Cerebellar nuclear complex (tissue), 1 donor: ENCODE measurements at places on chromosomes 6 and 20.

DNA sequence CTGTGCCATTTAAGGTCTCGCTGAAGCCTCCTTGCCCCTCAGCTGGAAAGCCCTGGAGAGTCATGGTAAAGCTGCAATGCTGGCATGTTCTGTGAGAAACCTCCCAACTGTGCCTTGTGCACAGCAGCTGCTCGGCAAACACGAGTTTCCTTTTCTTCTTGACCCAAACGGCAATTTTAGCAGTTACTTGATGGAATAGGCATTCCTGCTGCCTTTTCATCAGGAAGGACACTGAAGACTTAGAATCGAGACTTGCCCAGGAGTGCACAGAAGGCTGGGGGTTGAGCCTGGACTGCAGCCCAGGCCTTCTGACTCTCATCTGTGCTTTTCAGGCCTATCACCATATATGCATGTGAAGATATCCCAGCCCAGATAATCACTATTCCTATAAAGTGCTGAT, 28.7 kb upstream of the CLDN20 start:
- DNase-seq, result no peak

DNA sequence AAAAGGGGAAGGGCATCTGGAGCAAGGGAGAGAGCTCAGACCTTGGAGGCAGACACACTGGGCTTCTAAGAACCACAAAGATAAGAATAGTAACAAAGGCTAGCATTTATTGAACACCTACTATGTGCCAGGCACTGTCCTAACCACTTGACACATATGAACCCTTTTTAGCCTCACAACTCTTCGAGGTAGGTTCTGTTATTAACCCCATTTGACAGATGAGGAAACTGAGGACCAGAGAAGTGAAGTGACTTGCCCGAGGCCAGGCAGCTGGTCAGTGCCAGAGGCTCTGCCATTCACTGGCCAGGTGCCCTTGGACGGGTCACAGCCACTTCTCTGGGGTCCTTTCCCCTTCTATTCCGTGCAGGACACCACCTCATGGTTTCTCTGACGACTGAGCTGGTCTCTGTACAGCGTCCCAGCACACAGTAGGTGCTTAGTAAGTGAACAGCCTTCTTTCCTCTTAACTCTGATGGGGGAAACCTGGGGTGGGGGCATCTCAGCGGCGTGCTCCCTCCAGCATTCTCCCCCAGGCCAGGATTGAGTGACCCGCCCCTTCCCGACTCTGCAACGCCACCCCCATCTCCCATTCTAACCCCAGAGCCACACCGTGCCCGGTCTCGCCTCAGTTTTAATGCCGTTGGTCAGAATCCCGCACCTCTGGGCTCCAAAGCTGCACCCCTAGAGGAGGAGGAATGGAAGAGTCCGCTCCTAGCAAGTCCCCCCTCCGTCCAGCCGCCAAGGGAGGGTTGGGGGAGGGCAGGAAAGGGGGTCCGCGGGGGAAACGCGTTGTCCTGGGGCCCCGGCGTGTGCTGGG, 55.7 kb downstream of the CD40 start:
- no peak for DNase-seq

DNA sequence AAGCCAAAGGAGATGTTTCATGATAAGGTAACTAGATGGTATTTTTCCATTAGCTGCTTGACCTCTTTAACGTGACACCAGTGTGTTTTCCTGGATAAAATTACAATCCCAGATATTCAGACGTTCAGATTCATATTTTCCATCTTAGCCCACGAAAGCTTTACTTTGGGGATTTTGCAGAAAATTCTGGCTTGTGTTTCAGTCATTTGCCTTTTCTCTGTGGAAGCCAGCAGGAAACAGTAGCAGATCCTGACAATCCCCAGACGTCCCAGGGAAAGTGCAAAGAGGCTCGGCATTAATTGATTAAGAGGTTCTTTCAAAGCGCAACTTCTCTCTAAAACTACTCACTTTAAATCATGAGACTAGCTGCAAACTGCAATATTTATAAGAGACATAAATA, 243.6 kb downstream of the UST start:
- no peak for DNase-seq

DNA sequence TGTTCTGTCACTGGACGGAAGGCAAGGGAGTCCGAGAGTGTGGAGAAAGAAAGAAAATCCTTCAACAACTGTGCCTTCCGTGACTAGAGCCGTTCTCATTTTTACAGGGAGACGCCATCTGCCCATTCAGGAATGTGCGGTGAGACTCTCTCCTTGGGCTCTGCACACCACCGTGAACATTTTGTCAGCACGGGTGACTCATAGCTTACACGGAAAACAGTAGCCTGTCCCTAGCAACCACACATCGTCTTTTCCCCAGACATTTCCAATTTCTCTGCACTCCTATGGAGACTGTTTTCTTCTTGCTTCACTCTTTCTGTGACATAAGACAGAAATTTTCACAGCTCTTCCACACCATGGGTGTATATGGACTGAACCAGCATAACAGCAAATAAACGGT, 55.1 kb downstream of the TBXT start:
- DNase-seq, result no peak

DNA sequence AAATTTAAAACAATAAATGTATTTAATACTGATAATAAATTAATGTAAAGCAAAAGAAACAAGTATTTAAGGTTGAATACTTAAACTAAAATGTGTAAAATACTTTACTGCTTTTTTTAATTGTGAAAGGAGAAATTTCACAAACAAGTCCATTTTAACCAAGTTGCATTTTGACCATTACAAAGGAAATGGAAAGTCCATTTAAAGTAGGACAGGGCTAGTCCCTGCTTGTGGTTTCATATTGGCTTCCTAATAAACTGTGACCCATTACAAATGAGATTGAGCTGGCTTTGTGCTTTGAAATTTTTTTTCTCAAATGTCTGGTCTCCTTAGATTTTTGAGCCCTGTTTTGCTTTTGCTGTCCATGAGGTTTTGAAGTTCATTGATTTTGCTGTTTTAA, 527.6 kb downstream of the MAFB start:
- DNase-seq, result no peak

DNA sequence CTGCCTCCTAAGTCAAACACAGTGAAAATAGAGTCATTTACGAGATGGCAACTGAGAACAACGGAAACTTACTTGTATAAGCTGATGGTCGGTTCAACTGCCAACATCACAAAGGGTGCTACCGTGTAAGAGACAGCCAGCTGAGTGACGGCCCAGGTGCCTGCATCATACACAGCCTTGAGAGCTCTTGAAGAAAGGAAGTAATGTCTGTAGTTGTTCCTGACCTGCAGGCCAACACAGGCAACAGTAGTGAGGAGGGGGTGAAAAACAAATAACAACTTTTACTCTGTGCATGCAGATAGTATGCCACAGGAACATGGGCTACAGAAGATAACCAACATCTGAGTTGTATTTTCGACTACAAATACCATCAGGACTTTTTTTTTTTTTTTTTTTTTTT, 102.7 kb downstream of the MBOAT1 start:
- DNase-seq, result no peak

DNA sequence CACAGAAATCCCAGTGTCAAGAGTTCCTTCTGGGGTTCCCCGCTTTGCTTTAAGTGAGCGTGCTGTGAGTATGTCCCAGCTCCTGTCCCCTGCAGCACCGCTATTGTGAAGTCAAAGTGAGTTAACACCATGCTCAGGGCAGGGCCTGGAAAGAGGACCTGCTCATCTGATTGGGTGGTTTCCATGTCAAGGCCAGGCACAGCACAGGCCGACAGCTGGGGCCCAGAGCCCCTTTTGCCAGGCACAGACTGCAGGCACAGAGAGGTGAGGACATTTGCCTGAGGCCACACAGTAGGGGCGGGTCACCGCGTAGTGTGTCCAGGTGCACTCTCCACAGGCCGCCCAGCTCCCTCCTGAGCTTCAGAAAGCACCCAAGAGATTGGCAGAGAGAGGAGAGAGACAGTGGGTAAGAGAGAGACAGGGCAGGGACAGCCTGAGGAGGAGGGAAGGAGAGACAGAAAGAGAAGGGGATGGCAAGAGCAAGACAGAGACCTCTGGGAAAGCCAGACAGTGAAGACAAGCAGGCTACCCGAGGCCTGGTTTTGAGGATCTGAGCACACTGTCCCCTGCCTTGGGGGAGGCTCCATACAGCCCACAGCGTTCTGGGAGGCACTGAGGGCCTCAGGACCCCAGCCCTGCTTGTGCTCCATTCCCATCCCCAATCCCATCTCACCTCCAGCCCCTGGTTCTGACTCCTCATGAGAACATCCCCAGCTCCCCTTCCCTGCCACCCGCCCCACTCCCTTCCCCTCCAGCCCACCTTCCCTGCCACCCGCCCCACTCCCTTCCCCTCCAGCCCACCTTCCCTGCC, 6.5 kb upstream of the BPIFB1 start:
- DNase-seq, result no peak

GRCh38 chr6:147570681-147571080, 62.2 kb downstream of the SAMD5 start:
- DNase-seq, result no peak

GRCh38 chr20:35293303-35294292, 1.4 kb upstream of the FAM83C start:
- no peak for DNase-seq
